Dermis blood vessel endothelial cell (primary cell): ENCODE measurements at places on chromosomes 5 and 9.
A peak's percentile ranks its signal among the peaks of the same experiment; 100 is the strongest.

DNA sequence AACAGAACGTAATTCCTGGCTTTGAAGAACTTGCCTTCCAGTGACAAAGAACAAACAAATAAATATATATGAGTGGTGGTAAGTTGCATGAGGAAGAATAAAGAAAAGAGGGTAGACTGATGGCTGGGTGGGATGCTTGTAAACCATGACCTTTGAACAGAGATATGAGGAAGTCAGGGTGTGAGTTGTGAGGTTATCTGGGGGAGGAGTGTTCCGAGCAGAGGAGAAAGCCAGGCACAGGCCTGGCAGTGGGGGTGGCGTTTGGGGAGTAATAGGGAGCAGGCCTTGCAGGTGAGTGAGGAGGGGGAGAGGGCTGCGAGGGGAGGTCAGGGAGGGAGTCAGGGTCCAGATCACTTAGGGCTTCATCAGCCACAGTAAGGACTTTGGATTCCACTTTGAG lies 213.4 kb downstream of the PTTG1 start:
- no peak for DNase-seq

DNA sequence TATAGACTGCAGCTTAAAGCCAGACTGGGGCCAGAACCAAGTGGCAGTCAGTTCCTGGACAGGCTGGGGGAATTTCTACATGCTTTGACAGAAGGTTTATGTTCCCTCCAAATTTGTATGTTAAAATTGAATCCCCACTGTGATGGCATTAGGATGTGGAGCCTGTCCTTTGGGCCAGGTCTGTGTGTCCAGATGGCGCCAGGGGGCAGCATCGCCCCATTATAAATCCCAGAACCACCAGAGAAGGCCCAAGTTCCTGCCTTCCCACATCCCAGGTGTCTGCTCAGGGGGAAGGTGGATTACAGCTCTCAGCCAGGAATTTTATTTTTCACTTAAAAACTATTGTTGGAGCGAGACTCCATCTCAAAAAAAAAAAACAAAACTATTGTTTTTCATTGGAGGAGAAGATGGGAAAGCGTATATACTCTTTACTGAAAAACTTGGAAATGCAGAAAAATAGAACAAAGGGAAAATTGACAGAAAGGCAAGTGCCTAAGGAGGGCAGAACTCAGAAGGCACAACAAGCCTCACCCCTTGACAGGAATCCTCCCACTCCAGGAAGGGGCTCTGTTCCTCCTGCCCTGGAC lies 5.0 kb downstream of the IL3 start:
- peak; percentile 85 for DNase-seq

- DNase-seq = no peak
Measured at GRCh38 chr5:41432481-41433253, 77.7 kb downstream of the PLCXD3 start.

DNA sequence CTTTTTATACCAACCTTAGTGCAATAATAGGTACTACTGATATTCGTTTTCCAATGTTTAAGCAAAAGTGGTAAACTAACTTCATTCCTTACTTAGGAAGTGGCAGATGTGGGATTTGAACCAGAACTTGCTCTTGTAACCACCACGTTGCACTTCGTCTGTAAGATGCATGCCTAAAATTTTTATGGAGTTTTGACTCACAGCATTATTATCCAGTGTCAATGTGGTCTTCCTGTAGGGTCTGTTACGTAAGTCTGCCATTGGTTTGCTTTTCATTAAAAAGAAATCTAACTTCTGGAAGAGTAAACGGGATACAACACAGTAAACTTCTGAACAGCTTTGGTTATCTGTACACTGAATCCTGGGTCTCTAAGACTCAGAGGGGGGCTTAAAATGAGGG lies 521.0 kb upstream of the WWC1 start:
- no peak for DNase-seq

- peak; percentile 54 for DNase-seq
Measured at GRCh38 chr9:15999422-16000339, 446.8 kb downstream of the CCDC171 start.

- DNase-seq = no peak
Measured at GRCh38 chr5:122126177-122126755, 3.1 kb upstream of the ZNF474 start.

DNA sequence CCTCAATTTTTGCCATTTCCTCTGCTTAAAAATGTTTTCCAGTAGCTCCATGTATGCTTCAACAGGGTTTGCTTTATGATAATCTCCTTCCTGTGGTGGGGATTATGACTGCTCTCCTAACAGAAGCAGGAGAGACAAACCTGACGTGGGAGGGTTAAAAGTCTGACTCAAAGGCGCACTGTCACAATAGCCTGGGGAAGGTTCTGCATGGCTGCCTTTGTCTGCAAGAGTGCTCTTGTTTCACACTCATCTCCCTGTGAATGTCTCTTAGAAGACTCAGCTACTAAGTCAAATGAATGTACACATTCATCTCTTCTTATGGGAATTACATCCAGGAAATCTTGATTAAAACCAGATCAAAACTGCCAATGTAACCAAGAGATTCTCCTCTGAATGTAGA lies 90.9 kb upstream of the MTAP start:
- no peak for DNase-seq
